ENCODE measurements at places on chromosomes 7 and 10.

DNA sequence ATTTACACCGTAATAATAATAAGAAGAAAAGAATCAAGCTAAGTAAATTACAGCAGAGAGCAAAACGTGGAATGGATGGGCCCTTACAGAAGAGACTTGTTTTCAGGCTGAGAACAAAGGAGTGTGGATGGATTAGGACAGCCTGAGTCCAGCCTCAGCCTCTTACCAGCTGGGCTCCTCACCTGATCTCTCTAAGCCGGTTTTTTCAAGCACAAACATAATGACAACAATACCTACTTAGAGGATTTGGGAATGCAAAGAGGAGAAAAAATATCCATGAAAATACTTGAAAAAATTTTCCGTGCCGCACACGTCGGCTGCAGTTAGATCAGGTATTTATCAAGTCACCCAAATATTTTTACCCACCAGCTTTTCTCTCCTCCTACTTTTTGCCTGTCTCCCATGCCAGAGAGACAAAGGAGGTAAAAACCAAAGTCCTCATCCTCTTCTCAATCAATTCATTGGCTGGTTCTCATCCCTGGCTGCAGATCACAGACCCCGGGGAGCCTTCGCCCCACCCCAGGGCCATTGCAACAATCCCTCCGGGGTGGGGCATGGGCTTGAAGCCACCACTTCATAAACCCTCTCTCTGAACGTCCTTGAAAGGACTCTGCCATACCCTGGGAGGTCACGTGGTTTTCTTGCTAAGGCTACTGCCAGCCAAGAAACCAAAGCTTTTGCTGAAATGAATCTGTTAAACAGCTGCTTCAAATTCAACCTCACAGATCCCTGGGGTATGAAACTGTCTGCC lies 29.7 kb upstream of the GTF2I start:
- no peak for DNase-seq

- DNase-seq: no peak
Measured at GRCh38 chr10:119306514-119306951, 99.2 kb downstream of the GRK5 start.

DNA sequence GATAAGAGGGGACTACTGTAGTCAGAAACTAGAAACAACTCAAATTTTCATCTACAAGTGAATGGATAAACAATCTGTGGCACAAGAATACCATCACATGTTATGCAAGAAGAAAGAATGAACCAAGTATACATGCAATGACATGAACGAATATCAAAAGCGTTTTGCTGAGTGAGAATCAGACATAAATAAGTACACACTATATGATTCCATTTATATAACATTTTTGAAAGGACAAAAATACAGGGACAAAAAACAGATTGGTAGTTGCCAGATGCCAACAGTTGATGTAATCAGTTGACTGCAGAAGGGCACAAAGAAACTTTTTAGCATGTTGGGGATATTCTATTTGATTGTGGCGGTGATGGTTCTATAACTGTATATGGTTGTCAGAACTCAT lies 33.6 kb downstream of the CTNNA3 start:
- no peak for DNase-seq

DNA sequence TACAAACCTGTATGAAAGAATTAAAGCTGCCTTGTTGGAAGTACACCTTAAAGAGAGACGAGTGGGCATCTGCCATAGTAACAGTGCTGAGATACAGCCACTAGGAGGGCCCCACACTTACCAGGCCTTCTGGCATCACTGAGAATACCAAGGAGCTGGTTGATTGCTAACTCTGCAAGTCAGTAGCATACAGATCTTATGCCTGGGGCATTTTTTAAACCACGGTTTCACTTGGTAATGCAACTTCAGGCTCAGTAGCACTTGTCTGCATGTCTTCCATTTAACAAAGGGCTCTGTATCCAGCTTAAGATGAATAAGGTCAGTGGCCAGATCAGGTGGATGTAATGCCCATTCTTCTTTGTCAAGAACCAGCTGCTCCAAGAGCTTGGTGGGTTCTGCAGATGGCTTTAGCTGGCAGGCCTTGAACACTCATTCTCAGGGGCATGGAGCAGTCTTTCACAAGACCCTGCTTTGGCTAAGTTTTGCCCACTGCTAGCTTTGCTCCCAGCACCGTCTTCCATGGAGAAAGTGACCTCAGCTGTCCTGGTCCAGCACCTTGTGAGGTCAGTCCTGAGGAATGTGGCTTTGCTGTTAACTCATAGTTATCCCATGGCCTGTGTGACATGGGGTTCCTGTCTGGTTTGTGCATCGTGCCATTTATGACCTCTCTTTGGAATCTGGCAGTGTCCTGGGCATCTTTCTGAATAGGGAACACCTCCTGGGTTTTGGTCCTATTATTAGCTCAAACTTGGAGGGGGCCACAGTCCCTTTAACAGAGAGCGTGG lies 68.1 kb downstream of the BMPER start:
- DNase-seq: no peak

DNA sequence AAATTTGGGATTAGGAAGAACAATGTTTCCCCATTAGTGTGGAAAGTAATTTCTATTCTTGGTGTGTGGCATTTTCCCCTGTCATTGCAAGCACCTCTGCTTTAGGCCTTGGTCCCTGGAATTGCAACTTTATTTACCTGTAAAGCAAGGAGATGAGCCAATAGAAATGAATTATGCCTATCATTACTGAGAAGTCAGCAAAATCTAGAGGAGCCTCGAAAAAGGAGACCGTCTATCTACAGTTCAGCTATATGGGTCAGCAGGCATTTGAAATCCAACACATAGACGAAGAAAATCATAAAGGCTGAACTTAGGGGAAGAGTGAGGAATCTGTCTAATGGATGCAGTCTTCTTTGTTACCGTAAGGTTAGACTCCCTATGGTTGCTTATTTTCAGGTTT lies 161.1 kb downstream of the CCDC71L start:
- DNase-seq: no peak

DNA sequence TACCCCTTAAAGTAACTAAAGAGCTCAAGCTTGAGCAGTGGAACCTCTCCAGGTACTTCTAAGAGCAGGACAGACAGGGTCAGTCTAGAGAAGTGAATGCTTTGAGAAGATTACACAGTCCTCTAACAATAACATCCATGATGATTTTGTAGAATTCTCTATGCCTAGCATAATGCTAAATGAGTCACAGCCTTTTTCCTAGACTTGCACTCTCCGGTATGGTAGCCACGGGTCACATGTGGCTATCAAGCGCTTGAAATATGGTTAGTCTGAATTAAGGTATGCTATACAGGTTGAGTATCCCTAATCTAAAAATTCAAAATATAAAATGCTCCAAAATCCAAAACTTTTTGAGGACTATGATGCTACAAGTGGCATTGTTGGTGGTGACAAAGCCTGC lies 166.6 kb upstream of the MKLN1 start:
- DNase-seq: no peak

DNA sequence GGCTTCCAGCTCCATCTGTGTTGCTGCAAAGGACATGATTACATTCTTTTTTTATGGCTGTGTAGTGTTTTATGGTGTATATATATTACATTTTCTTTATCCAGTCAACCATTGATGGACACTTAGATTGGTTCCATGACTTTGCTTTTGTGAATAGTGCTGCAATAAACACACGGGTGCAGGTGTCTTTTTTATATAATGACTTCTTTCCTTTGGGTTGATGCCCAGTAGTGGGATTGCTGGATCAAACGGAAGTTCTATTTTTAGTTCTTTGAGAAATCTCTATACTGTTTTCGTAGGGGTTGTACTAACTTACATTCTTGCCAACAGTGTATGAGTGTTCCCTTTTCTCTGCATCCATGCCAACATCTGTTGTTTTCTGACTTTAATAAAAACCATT lies 189.7 kb downstream of the ACTR3B start:
- no peak for DNase-seq

GRCh38 chr10:13792006-13792405 lies 205.2 kb downstream of the PRPF18 start:
- no peak for DNase-seq

GRCh38 chr10:91785830-91786229 lies 12.4 kb upstream of the TNKS2 start:
- DNase-seq: no peak

- no peak for DNase-seq
Measured at GRCh38 chr7:138975343-138976104, 5.7 kb downstream of the KIAA1549 start.

DNA sequence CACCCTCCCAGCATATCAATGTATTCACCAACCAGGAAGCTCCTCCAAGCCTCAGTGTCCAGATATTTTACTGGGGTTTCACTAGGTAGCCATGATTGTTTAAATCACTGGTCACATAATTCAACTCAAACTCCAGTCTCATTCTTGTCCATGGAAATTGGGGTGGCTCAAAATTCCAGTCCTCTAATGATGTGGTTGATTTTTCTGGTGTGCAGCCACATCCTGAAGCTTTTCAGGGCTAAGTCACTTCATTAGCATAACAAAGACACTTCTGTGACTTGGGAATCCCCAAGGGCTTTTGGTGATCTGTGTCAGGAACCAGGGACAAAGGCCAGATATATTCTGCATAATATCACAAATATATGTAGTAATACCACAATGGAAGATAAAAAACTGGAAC lies 786.9 kb upstream of the IGFBP3 start:
- no peak for DNase-seq

DNA sequence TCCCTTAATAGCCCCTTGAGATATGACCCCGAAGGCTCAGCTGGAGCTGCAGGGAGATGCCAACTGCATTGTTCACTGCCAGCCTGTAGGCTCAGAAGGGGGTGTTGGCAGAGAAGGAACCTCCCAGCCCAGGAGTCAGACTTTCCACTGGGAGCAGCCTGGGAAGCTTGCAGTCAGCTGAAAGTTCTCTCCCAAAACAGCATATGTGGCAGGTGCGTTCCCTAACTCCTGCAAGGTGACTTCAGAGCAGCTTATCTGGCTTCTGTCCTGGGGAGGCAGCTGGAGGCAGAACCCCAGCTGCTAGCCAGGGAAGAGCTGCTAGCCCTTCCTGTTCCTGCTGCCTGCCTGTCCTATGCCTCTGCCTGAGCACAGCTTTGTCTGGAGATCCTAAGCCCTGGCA lies 8.1 kb downstream of the SFTPA2 start:
- no peak for DNase-seq

- DNase-seq: no peak
Measured at GRCh38 chr7:12643644-12644043, 43.8 kb upstream of the ARL4A start.

- DNase-seq: no peak
Measured at GRCh38 chr7:22219739-22220493, 137.0 kb downstream of the RAPGEF5 start.

DNA sequence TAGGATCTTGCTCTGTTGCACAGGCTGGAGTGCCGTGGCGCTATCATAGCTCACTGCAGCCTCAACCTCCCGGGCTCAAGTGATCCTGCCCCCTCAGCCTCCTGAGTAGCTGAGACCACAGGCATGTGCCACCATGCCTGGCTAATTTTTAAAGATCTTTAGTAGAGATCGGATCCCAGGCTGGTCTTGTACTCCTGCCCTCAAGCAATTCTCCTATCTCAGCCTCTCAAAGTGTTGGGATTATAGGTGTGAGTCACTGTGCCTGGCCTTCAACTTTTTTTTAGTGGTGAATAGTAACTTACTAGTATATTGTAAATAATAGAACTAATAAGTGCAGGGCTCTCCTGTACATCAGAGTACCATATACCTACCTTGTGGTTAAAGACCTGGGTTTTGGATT lies 52.1 kb upstream of the LMTK2 start:
- no peak for DNase-seq

GRCh38 chr10:87622314-87623004 lies 37.2 kb upstream of the PAPSS2 start:
- DNase-seq: no peak

DNA sequence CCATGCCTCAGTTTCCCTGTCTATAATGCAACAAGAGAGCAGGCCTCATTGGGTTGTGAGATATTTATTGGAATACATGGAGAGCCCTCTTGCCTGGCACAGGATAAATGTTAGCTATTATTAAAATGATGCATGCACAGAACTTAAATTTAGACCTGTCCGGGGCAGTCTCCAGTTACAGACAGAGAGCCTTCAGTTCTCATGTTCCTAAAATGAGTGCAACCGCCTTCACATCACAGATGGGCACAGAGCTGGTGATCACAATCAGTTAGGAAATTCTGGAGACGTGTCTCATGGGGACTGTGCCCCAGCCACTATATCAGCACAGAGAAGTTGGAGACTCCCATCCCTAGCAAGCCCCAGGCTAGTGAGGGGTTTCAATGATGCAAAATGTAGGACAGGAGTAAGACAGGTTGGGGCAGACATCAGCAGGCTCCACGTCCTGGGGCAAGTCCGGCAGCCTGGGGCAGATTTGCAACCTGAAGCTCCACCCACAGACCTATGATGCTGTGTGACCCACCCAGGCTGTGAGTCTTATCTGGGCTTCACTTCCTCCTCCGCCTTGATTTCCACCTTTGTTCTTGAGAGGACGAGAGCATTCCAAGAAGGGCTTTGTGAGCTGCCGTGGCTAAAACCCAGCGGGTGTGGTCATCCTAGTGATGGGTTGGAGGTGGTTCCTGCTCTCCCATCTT lies 49.4 kb downstream of the CXCL12 start:
- no peak for DNase-seq

DNA sequence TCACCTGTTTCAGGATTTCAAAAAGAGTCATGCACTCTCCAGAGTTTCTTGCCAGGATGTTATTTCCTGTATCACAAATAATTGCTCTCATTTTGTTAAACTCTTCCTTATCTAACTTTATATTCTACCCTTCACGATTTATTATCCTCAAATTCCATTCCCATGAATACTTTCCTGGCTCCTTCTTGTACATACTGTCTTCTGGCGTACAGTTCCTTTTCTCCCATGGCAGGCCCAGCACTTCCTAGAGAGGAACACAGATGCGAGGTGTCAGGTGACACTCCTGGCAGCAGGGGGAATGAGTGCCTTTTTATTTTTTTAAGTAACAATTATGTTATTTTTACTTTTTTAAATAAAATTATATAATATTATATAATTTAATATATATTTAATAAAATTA lies 411.9 kb downstream of the TFEC start:
- DNase-seq: peak; percentile 8

GRCh38 chr7:109126404-109127050 lies 556.9 kb downstream of the DNAJB9 start:
- peak; percentile 4 for DNase-seq

DNA sequence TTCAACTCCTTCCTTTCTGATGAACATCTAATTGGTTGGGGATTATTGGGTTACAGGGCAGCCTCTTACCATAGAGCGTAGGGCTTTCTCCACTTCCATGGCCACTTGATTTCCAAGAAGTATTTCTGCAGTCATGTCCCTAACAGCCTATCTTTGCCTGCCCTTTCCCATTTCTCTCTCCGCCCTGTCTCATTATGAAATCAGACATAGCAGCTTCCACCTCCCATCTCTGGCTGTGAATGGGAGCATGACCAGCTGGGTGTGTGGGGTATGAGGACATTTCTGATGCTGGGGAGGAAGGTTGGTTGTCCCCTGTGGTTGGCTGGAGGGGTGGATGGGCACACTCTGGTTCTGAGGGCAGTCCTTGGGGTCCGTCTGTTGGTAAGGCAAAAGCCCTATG lies 41.2 kb downstream of the ADCYAP1R1 start:
- DNase-seq: no peak
